Suppressor macrophage (primary cell): ENCODE measurements at places on chromosomes 11 and 22.
A peak's percentile ranks its signal among the peaks of the same experiment; 100 is the strongest.

GRCh38 chr11:105840391-105840790 lies 181.6 kb downstream of the MSANTD4 start:
- DNase-seq = no peak

GRCh38 chr11:2825261-2825888 lies 60.2 kb downstream of the CDKN1C start:
- peak; percentile 37 for DNase-seq

GRCh38 chr11:1767399-1768140 lies 3.8 kb upstream of the CTSD start:
- DNase-seq = no peak

- no peak for DNase-seq
Observed at GRCh38 chr11:71908218-71908617, 20.2 kb downstream of the XNDC1N start.

- peak; percentile 41 for DNase-seq
Observed at GRCh38 chr11:71115770-71116692, 136.3 kb downstream of the SHANK2 start.

- peak; percentile 96 for DNase-seq
Observed at GRCh38 chr22:36659762-36660509, 43.6 kb downstream of the CACNG2 start.

GRCh38 chr11:75733431-75734107 lies 15.9 kb downstream of the MOGAT2 start:
- DNase-seq = peak; percentile 92
